Astrocyte of the spinal cord (primary cell): ENCODE measurements at places on chromosomes 1 and 21.
A peak's percentile ranks its signal among the peaks of the same experiment; 100 is the strongest.

DNA sequence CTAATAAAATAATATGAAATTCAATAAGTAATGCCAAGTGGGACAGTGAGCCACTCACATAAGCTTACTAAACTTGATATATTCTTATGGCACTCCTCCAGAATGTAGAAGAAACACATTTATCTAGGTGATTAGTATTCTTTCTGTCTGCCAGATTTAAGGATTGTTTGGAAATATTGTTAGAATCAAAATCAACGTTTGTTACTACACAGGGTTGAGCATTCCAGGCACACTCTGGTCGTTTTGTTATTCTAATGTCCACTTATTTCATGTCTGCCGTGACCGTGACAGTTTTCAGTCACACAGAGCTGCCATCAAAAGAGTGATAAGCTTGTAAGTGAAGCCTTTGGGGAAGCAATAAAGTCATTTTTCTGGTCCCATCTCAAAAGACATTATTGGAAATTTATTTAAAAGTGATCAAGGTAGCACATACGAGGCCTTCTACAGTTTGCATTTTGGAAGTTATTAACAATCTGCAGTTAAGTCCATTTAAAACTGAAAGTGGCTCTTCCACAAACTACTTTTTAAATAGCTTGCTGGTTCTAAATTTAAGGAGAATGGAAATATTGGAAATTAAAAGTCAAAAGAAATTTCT is 38.0 kb downstream of the NFIA start:
- DNase-seq, result peak; percentile 15

DNA sequence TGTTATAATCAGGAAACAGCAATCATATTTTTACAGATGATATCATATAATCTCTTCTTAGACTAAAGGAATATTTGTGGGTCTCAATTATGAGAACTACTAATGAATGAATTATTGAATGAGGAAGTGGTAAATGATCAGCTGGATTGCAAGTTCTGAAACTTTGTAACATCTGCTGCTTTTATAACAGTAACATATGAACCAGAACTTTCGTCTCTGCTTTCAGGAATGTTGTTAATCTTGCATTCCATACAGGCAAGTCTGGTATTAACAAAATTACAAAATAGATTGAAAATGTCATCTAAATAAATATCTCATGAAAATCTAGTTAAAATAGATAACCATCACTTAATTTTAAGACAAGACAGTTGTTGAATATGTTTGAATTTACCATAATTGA is 110.5 kb upstream of the COL11A1 start:
- DNase-seq, result no peak

DNA sequence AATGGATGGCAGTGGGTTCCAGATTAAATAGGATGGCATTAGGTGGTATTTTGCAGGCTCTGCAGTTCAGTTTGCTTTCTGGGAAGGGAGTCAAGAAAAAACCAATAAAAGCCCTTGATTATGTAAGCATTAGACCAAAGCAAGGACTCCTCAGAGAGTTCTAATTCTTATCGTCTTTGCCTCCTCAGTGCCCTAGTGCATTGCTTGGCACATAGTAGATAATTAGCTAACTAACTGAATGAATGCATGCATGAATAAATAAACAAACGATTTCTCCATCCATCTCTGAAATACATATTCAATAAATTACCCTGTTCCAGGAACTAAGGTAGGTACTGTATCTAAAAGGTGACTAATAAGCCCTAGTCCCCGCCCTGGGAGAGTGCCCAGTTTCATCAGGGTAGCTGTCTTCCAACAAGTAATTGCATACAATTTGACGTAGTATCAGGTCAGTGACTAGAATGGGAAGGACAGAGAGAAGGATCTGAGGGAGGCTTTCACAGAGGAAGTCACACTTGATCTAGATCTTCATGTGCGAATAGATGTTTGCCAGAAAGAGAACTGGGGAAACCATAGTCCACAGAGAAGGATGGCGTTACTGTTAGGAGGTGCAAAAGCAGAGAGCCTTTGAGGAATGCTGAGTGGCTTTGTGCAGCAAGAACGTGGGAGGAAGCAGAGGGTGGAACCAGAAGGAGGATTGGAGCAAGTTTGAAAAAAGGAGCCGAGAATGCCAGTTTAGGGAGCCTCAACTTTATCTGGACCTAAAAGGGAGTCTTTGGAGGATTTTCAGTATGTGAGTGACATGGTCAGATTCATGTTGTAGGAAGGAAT is 111.4 kb downstream of the TBX19 start:
- DNase-seq, result no peak

DNA sequence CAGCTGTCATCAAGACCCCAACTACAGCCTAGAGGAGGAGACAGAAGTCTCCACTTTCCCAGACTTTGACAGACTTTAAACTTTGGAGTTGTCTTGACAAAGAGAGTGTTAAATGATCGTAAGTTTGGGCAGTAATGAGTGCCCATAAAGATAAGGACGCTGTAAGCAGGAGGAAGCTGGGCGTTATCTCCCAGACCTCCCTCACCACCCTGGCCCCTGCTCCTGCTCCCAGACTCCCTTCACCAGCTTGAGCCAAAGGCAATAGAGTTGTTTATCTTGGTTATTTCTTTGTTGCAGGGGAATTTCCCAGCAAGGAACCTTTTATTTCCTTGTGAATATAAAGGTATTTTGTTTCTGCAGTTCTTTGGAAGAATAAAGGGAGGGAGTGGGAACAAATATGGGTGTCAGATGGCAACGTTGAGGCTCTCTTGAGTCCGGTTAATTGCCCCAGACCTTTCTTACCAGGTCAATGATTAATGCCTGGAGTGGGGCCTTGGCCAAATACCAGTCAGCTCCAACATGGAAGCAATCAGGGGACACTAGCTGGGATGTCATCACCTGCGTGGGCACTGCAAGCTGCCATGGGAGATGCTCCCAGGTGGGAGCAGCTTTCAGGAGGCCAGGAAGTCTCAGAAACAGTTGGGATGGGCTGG is 4.4 kb downstream of the PIGR start:
- DNase-seq, result no peak

GRCh38 chr1:40983286-40983685 is 3.8 kb downstream of the CTPS1 start:
- DNase-seq, result no peak

DNA sequence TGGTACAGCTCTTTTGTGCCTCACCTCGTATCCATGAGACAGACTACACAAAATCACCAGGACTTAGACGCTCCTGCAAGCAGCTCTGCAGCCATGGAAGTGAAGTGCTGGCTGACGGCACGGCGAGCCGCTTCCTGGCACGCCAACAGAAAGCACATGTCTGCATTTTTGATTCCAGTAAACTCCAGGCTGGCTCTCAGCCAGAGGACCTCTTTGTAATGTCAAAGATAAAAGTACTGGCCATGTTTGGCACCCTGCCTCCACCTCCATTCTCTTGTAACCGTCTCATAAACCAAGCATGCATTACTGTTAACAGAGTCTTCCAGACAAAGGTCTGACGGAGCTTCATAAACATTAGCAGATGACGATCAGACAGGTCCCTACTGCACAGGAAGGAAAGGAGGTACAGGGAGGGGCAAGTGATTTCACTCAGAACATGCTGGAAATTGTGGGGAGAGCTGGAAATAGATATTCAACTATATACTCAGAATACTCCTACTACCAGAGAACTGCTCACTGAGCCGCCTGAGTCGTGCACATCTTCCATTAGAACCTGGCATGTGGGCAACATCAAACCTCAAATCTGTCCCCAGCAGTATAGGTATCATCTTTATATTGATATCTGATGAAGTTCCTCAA is 632.0 kb downstream of the SMYD3 start:
- DNase-seq, result peak; percentile 99

- peak; percentile 11 for DNase-seq
Observed at GRCh38 chr1:237877631-237878030, 13.1 kb downstream of the ZP4 start.

GRCh38 chr1:226164154-226164553 is 22.4 kb downstream of the ACBD3 start:
- no peak for DNase-seq

DNA sequence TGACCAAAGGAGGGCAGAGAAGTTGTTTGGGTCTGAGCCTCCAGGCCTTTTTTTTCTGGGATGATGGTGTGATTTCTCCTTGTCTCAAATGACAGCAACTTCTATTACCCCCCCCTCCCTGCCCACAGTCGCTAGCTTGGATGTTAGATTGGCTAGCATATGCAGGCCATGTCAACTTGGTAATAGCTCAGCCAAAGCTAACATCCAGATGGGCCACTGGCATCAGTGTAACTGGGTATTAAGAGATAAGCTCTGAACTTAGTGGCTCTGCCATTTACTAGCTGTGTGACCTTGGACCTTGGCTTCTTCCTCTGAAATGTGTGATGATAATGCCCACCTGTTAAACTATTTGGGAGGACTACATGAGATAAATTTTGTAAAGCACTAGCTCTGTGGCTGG is 86.9 kb upstream of the TSPAN2 start:
- no peak for DNase-seq

DNA sequence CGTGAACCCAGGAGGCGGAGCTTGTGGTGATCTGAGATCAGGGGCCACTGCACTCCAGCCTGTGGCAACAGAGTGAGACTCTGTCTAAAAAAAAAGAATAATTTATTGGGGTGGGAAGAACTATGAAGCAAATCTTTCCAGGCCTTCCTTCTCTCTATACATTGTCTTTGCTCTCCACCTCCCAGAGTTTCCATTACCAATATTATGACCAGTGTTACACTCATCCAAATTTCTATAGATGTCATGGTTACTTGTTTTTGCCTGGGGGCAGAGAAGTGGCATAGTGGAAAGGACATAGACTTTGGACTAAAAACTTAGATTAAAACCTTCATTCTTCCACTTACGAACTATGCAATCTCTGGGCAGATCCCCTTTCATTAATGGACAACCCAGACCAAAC is 10.1 kb downstream of the FASLG start:
- DNase-seq, result no peak

DNA sequence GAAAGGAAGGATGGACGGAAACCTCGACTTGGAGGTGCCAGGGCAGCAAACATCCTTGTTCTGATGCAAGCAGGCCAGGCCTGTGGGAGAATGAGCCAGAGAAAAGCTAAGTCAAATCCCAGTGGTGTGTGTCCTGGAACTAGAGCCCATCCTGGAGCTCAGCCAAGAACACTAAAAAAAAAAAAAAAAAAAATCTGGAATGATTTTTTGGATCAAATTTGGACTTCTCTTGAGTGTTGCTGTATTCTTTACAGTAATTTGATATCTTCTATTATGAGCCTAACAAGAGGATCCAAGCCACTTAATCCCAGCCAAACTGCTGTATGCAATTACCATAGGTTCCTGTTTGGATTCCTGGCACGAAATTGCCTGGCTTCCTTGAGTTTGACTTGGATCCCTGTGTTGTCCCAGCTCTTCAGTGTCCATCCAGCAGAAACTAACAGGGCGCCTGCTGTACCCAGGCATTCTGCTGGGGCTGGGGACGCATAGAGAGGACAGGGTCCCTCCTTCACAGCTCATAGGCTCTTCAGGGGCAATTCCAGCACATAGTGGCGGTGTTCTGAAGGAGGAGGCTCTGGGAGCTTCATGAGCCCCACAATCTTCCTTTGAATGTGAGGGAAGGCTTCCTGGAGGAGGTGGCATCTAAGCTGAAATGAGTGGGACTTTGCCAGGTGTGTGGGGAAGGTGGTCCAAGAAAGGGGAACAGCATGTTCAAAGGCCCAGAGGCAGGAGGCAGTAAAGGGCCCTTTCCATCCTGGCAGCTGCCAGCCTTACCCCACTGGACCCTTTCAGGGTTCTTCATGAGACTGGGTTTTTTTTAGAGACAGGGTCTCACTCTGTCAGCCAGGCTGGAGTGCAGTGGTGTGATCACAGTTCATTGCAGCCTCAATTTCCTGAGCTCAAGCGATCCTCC is 24.7 kb downstream of the EPHX1 start:
- peak; percentile 49 for DNase-seq

DNA sequence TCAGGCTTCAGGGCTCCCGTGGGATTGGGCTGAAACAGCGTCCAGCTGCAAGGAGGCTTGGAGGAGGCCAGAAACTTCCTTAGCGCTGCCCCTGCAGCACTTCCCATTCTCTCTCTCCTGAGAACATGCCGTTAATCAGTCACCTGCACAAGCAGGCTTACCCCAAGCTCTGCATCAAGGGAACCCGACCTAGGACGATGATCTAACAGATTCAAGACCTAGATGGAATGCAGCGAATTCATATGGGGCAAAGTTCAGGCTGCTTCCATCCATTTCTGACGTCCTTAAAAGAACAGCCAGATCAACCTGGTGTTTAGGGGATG is 114.1 kb downstream of the ERG start:
- no peak for DNase-seq

GRCh38 chr1:22055463-22055862 is 3.0 kb downstream of the CDC42 start:
- no peak for DNase-seq

GRCh38 chr1:2468540-2468939 is 7.5 kb upstream of the PLCH2 start:
- no peak for DNase-seq

DNA sequence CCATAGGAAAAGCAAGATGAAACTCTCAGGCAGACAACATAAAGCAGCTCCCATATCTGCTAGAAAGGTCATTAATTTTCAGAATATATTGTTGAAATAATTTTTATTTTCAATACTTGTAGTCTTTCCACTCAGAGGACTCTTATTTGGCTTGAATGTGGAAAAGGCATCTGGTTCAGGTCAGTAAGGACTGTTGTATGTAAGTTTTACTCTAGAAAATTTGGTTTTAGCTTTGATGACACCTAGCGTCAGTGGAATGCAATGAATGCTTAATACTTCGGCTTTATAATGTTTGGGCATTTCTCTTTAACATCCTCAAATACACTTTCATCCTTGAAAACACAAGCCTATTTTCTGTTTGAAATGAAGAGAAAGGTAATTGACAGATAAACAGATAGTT is 63.3 kb downstream of the LRRC40 start:
- DNase-seq, result peak; percentile 24

DNA sequence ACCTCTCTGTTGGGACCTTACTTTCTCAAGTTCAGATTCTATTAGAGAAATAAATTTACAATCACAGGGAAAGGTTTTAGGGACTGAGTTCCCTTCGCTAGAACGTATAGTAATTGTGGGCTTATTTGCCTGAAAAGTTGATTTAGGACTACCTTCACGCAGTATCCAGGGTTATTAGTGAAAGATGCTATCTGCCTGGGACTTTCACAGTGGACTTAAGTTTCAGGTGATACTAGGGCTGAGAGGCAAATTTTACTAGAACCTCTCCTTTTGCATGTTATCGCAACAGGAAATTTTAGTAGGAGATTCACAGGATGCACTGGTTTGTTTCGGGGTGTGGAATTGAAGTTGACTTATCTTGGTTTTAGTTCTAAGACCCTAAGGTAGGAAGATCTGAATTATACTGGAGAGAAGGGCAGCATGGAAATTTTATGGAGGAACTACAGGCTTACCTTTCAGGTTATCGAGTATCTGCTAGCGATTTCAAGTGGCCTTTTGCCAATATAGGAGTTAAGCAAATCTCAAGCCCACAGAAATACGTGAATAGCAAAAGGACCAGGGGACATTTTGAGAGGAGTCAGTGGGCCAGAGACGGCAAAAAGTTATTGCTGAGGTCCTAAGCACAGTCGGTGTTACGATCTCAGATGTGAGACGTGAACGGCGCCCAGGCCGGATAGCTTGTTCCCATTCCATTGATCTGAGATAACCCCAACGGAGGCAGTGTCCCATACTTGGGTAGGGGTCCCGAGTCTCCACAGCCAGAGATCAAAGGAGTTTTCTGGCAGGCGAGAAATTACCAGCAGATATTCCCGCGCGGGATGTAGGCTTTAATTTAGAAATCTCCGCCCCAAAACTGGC is 723 bp upstream of the GNAI3 start:
- no peak for DNase-seq

GRCh38 chr21:42295845-42296244 is 19.4 kb downstream of the TFF3 start:
- DNase-seq, result no peak

- peak; percentile 54 for DNase-seq
Observed at GRCh38 chr1:86151427-86151826, 5.1 kb downstream of the COL24A1 start.

- no peak for DNase-seq
Observed at GRCh38 chr21:21767276-21767675, 769.1 kb downstream of the NCAM2 start.
